ENCODE measurements at places on chromosomes 11 and 22.

DNA sequence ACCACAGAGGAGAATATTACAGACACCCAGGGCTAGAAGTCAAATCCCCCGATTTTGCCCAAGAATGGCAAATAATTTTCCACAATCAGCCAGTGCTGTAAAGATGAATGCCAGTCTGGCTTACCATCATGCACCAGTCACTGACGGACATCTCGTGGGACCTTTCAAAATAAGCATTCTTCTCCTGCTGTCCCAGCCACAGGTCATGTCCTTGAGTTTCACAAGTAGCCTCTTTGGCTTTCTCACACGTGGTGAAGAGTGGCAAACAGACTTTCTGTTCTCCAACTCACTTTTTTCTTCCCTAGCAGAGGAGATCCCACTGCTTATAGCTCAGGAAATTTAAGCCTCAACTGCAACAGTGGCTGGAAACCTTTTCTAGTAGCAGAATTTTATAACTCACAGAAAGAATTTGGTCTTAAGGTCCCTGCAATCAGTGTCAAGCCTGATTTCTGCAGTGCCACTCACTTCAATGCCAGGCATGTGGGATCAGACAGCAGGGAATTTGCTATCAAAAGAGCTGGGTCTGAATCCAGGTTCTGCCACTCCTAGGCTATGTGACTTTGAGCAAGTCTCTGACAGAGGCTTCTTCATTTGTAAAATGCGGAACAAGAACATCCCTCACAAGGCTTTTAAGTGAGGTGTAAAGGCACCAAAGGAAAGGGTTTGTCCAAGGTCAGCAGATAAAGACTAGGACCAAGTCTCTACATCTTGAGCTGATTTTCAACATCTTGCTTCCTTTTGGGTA is 3.6 kb downstream of the PIK3IP1 start:
- no peak for DNase-seq

DNA sequence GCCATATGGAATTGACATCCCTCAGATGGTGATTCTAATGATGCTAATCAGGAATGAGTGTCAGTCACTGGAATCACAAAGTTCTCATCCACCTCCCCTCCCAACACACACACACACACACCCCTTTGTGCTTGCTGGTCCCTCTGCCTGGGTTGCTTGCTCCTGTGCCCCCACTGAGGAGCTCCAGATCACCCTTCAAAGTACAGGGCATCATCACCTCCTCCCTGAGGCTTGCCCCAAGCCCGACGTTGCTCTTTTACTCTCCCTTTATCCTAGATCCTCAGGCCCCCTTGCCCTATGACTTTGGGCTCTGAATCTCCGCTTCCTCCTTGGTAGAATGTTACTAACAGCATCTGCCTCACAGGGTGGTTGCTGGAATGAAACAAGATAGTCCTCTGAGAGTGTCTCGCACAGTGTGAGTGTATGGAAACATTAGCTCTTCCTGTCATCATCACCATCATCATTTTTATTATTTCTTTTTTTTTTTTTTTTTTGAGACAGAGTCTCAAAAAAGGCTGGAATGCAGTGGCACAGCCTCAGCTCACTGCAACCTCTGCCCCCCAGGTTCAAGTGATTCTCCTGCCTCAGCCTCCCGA is 3.4 kb downstream of the TOM1 start:
- no peak for DNase-seq

- DNase-seq: no peak
Measured at GRCh38 chr11:8776209-8776608, 93.6 kb downstream of the RPL27A start.

DNA sequence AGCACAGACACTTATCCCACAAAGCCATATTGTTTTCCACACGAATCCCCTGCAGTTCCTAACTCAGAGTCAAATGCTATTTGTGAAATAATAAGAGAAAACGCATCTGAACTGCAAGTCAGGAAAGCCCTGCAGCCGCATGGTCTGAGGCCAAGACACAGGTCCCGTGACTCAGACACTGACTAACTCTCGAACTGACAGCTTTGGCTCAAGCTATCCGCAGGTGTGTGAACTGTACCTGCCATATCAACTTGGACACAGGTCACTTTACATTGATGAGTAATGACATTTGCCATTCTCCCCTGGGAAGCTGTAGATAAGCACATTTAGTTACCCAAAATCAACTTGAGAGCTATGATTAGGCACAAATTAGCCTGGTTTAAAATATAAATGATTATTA is 34.9 kb upstream of the NFRKB start:
- no peak for DNase-seq

- no peak for DNase-seq
Measured at GRCh38 chr11:72295471-72295870, 51.5 kb upstream of the PHOX2A start.

GRCh38 chr22:31866918-31867317 is 77.4 kb upstream of the YWHAH start:
- DNase-seq: no peak
